Cerebellar cortex (tissue), 1 donor: ENCODE measurements at places on chromosomes 1 and 21.

GRCh38 chr1:228990906-228991569 is 255.8 kb downstream of the RHOU start:
- no peak for DNase-seq

- no peak for DNase-seq
These were observed 29.4 kb upstream of the CSF1 start for GRCh38 chr1:109880971-109881894.

DNA sequence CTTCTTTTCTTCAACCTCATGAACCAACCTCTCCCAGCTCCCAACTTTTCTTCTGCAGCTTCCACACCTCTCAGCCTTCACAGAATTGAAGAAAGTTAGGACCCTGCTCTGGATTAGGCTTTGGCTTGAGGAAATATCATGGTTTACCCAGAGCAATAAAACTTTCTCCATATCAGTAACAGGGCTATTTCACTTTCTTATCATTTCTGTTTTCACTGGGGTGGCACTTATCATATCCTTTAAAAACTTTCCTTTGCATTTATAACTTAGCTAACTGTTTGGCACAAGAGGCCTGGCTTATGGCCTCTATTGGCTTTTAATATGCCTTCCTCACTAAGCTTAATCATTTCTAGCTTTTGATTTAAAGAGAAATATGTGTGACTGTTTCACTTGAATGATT is 9.4 kb upstream of the FAM3B start:
- no peak for DNase-seq

- DNase-seq = peak; percentile 42
These were observed 45.1 kb downstream of the SLX9 start for GRCh38 chr21:44984792-44985440.

GRCh38 chr1:3473381-3473844 is 18.9 kb downstream of the ARHGEF16 start:
- DNase-seq = no peak

- DNase-seq = peak; percentile 11
These were observed 37.0 kb downstream of the LRIG2 start for GRCh38 chr1:113109908-113110554.

GRCh38 chr1:48960320-48960719 is 183.6 kb upstream of the BEND5 start:
- DNase-seq = no peak

- DNase-seq = no peak
These were observed 100.9 kb downstream of the TSEN15 start for GRCh38 chr1:184152434-184152898.

- DNase-seq = no peak
These were observed 17.1 kb downstream of the TEX35 start for GRCh38 chr1:178530037-178530402.

- no peak for DNase-seq
These were observed 192.3 kb upstream of the C1orf87 start for GRCh38 chr1:60265560-60266535.

GRCh38 chr1:59707178-59707791 is 107.5 kb upstream of the HOOK1 start:
- DNase-seq = no peak

DNA sequence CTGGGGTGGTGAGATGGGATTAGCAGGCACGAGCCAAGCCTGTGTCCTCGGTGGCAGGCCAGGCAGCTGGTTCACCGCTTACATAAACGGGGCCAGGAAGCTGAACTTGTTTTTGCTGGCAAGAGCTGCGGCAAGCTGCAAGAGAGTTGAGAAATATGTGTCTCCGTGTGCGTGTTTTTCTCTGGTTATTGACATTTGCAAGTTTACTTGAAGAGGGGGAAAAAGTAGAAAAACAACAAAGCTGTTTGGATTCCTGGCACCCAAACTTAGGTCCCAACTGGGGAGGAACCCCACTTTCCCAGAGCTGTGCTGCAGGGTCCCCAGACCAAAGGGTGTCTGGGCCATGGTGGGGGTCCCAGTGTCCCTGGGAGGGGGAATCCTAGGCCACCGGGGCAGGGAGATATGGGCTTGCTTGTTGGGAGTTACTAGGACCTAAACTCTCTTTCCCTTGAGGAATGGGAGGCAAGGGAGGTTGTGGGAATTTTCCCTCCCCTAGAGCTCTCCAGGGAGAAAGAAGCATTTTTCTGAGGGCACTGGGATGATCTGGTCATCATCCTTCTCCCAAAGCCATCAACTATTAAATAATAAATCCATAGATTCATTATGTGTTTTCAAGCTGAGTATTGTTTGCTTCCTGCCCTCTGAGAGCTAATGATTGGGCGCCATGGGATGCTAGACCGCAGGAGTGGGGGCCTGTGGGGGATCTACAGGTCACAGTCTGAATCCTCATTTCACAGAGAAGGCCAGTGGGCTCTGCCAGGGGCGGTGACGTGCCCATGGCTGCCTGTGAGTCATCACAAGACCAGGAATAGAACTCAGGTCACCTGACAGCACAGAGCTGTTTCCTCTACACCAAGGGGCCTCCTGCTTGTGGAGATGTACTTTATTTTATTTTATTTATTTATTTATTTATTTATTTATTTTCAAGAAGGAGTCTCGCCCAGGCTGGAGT is 14.8 kb downstream of the IL6R start:
- peak; percentile 38 for DNase-seq

DNA sequence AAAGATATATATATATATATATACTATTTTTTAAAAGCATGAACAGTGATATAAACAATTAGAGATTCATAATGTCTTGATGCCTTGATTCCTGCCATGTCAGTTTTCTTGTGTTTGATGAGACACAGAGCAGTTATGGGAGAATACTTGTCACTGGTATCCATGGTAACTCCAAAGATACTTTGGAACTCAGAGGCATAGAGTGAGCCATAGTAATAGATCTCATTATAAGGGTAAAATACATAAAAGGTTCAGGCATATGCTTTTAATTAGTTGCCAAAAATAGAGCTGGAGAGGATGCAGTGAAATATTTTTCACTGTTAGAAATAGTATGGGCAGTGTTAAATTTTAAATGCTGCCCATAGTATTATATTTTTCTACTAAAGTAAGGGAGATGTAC is 134.1 kb downstream of the SYT14 start:
- DNase-seq = no peak

- no peak for DNase-seq
These were observed 488.0 kb downstream of the AJAP1 start for GRCh38 chr1:5142389-5142788.

GRCh38 chr1:40769815-40770214 is 13.8 kb upstream of the KCNQ4 start:
- DNase-seq = no peak

GRCh38 chr1:61593331-61593730 is 131.6 kb downstream of the TM2D1 start:
- DNase-seq = no peak

DNA sequence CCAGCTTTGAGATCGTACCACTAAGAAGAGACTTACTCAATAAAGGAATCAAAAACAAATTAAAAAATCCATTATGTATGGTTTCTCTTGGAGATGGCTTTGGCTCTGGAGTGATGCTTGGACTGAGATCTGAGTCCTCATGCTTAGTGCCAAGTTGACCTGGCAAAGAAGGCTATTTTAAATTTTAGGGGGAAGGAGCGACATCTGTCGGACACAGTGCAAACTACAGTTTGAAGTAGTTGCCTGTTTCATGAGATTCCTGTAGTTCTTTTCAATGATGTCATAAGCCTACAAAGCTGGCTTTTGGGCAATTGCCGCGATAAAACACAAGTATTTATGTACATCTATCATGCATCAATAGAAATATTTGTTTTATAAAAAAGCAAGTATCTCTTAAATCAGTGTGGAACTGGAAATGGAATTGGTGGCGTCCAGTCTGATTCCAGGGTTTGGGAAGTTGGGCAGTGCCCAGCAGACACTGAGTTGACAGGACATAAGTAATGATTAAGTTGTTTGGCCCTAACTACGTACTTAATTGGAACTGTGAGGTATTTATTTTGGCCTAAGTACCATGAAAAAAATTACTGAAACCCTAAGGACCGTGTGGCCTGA is 50.0 kb downstream of the TBCE start:
- peak; percentile 88 for DNase-seq

- DNase-seq = no peak
These were observed 69.3 kb upstream of the RUNX3 start for GRCh38 chr1:24999426-24999825.

DNA sequence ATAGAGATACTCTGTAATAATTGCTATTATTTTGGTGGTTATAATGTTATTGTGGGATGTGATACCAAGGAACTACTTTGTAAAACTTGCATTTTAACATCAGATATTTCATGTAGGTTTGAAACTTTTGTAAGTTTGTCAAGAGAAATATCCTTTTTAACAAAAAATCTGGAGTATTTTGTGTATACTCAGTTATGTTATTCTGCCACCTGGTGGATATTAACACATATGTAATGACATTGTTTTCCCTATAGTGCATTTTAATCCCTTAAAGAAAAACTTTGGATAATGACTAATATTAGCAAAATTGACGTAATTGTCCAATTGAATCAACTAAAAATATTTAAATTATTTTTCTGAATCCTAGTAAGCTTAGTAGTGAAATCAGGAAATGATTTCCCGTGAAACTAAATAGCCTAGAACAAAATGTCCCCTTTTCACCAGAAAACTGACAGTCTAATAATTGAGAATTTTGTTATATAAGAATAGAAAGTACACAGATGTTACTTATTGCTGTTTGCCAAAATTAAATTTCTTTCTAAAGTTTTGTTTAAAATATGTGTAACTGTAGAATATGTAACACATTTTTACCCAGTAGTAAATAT is 39.6 kb downstream of the KCTD3 start:
- DNase-seq = no peak

DNA sequence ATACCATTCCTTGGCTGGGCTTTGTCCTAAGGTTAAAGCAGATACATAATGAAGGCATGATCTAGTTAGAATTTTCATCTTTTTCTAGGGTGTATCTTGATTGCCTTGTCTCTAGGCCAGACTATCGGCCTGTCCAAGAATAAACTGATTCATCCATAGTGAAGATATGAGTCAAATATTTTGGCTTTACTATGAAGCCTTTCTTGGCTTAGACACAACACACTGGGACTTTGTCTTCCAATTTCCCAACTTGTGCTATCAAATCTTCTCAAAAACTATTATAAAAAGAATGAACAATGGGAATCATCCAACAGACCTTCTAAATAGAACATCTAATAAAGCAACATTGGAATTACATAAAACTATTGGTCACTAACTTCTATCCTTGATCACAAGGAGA is 64.8 kb downstream of the WARS2 start:
- DNase-seq = no peak

DNA sequence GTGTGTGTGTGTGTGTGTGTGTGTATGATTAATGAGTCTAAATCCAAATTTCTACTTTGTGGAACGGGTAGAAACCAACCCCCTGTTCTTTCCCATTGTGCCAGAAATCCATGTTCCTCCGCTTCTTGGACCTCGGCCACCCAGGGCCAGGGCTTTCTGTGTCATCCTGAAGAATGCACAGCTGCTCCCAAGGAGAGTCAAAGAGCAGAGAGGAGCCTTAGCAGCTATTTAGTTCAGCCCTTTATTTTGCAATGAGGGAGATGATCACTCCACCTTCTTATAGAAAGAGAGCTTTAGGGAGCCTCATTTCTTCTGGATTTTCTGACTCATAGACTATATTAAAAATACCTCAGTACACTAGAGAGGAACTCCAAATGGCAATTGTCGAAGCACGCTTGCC is 489.3 kb upstream of the VAMP3 start:
- no peak for DNase-seq

DNA sequence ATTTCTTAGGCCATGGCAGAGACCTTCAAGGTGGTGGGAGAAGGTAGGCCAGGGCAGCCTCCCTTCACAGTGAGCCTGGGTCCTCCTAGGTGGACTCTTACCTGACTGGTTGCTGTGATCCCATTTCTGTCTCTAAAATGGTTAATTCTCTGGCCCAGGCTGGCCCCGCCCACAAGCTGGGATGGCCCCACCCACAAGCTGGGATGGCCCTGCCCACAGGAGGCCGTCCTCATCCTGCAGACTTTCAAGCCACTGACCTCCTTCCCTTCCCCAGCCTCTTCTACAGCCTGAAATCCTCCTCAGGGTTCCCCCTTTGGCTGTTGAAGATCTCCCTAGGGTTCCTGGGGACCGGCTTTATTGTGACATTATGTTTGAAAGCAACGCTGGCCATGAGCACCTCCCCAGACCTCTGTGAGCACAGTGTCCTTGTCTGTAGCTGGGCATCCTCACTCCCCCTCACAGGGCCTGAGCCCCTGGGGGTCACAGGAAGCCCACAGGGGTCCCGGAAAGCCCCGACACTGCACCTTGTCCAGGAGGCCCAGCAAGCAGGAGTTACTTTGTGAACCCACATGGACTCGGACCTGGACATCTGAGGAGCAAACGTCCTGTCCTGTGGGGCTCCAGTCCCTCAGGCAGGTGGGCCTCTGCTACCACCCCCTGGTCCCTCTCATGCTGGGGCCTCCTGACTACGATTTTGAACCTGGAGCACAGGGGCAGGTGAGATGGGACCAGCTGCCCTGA is 621.7 kb downstream of the MATN1 start:
- DNase-seq = no peak

- DNase-seq = no peak
These were observed 340.2 kb downstream of the SMYD3 start for GRCh38 chr1:246166841-246167240.

DNA sequence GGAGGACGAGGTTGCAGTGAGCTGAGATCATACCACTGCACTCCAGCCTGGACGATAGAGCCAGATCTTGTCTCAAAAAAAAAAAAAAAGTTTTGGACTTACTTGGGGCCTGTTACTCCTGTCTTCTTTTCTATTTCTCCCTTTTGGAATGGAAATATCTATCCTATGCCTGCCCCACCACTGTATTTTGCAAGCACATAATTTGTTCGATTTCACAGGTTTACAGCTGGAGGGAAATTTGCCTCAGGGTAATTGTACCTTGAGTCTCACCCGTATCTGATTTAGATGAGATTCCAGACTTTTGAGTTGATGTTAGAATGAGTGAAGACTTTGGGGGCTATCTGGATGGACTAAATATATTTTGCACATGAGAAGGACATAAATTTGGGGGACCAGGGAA is 8.5 kb downstream of the TEX46 start:
- no peak for DNase-seq

GRCh38 chr1:119911775-119912174 is 15.5 kb upstream of the ADAM30 start:
- no peak for DNase-seq

GRCh38 chr1:216688127-216688657 is 35.0 kb downstream of the ESRRG start:
- no peak for DNase-seq

DNA sequence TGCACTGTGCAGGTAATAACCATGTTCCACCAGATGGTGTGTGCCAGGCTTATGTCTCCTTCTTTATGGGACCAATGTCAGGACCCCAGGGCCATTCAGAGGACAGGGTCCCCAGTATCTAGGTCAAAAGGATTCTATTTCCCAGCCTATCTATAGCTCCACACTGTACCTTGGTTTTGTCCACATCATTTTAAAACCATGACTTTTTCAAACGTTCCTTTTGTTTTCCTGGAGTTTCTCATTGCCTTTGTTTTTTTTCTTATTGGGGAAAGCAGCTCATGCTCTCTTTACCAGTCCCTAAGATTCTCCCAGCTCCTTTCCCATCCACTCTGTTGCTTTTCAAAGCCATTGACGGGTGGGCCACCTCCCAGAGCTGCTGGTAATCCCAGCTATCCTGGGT is 12.6 kb downstream of the PLCH2 start:
- no peak for DNase-seq
